ENCODE measurements at places on chromosomes 7 and 10. TPM values are rescaled to one million over a fixed set of nuclear protein-coding genes. Genes with fewer than 3 reads are reported as not detected.

Gene DCLRE1C
- total RNA-seq = 13.6 TPM

Gene AGK
- total RNA-seq = 42.1 TPM

Gene LAMTOR4
- 77.6 TPM for total RNA-seq

Gene KIN
- 13.8 TPM for total RNA-seq
